Substantia nigra (tissue), 51 donors: ENCODE measurements at places on chromosomes 11 and 22.

DNA sequence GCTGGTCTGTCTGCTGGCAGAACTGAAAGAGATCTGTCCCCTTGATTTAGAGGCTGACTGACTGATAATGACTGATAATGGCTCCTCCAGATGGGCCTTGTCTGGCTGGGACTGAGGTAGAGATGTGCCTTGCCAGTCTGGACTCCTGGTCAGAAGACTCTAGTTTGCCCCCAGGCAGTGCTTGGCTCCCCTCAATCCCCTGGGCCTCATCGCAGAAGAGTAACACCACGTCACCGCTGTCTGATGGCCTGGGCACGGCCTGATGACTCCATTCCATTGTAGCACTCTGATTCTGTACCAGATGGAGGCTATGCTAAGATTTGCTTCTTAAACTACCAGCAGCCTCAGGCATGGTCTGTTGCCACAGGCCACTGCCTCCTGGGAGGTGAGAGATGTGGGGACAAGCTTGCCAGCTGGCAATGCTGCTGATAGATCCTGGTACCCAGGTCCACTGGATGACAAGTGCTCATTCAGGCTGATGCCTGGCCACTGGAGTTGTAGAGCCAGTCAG lies 19.1 kb downstream of the CYB5R2 start:
- no peak for DNase-seq

GRCh38 chr11:81497202-81497804 lies 1236.4 kb downstream of the FAM181B start:
- DNase-seq: no peak

DNA sequence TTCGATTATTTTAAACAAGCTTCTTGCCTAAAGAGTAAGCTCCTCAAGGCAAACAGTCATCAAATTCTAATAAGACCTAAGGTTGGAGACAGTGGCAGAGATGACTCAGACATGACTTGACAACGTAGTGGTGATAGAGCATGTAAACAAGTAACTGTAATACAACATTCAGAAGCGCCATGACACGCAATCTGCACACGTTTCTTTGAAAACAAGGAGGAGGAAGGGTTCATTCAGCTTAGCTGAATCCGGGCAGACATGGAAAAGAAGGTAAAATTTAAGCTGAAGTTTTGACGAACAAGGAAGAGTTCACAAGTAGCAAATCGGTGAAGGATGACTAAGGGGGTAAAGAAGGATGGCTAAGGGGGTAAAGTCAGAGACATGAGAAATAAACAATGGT lies 152.4 kb upstream of the ZC3H12C start:
- no peak for DNase-seq

DNA sequence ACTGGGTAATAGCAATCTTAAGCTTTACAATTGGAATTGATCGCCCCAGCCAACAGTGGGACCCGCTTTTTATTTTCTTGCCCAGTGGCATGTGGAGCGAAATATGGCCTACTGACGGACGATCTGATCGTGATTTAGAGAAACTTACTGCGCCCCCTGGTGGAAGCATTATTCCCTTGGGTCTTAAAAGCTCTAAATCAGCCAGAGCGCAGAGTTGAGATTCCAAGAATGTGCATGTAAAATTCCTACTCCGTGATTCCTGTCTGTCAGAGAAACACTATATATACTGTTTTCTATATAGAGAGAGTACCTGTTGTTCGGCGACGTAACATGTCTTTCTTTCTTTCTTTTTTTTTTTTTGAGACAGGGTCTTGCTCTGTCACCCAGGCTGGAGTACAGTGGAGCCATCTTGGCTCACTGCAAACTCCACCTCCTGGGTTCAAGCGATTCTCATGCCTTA lies 3.7 kb upstream of the DPF2 start:
- DNase-seq: peak; percentile 87

DNA sequence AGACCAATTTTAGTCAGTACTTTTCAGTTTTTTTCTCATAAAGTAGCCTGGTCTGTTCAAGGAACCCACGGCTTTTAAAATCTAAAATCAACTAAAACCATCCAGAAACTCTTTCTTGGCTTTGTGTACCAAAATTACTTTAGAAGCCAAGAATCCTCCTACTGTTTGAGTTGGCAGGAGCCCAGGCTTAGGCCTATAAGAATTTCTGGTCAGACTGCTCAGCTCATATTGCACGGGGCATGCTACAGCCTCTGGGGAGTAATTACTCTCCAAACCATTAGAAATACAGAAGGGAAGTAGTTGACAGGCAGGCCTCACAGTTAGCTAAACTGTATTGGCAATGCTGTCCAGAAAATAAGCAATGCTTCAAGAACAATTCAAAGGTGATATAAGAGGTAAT lies 1862.9 kb upstream of the RAG2 start:
- no peak for DNase-seq

GRCh38 chr22:50506611-50507420 lies 686 bp downstream of the LMF2 start:
- DNase-seq: no peak

- DNase-seq: no peak
Observed at GRCh38 chr11:112248201-112248600, 12.5 kb downstream of the PLET1 start.

- DNase-seq: no peak
Observed at GRCh38 chr22:37186228-37186996, 1.6 kb downstream of the C1QTNF6 start.

DNA sequence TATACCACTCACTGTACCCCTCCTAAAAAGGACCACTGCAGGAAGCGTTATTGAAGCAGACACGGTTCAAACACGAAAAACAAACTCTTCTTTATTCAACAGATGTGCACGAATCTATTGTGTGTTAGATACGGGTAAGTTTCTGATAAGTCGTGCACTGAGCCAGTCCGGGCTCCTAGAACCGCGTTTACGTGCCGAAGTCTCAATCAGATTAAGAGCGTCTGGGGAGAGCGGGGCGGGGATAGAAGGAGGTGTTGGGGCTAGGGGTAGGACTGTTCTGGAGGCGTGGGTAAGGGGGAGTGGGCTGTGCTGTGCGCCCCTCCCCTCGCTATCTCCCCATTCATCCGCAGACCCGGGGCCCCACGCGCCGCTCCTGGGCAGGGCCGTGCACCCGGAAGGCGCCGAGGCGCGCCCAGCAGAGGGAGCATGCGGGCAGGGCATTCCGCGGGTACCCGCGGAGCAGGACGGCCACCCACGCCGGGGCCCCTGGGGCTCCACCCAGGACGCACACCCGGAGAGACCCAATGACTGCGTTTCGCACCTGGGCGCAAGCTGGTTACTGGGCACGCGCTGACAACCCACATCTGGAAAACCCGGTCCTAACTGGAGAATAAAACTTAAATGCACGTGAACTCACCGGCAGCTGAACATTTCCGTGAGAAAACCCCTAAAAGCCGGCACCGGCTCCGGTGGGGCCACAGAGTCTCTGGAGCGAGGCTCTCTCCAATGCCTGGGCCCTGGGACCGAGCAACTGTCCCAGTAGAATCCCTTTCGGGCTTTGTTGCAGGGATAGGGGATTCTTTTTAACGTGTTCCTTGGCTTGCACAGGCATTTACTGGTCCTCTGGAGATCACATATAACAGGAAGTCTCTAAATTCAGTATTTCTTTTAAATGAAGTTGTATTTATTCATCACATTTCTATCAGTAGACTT lies 40.6 kb downstream of the WEE1 start:
- DNase-seq: peak; percentile 81

GRCh38 chr11:120212926-120213325 lies 2.1 kb downstream of the OAF start:
- DNase-seq: no peak

DNA sequence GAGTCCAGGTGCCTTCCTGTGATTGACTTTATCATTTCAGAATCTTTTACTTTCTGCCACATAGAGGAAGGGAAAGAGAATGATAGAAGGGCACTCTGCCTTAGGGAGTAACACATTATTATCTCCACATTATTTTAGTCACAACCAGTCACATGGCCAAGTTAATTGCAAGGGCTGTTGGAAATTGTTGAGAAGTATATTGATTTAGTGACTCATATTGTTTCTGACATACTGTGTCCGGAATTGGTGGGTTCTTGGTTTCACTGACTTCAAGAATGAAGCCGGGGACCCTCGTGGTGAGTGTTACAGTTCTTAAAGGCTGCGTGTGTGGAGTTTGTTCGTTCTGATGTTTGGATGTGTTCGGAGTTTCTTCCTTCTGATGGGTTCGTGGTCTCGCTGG lies 8.7 kb downstream of the OR51B4 start:
- no peak for DNase-seq

DNA sequence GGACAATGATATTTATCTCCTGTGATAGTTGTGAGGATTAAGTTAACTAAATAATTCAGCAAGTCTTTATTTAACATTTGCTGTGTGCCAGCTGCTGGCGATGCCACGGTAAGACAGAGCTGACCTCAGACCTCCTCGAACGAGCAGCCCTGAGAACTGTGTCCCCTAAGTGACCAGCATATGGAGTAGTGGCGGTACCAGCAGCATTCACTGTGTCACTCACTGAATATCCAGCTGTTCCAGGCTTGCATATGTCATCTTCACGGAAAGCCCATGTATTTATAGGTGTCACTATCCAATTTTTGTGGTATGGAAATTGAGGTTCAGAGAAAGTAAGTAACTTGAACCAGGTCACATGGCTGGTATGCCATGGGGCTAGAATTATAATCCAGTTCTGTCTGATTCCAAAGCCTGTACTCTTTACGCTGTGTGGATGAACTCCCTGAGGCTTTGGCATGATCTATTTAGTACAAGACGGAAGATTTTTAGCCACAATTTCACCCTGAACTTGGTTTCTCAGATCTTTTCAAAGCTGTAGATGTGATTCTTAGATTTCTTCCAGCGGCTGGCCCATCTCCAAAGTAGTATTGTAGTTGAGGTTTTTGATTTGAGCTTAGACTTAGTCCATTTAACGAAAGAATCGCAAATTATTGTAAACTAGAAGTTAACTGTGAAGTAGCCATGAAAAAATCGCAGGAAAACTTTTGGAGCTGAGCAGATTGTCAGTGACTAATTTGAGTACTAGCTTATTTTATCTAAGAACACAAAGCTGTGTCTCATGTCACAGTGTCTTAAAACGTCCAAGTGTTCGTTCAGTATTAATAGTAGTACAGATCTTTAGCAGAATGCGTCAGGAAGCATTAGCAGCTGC lies 49.4 kb upstream of the MYO18B start:
- no peak for DNase-seq

GRCh38 chr11:12786891-12787290 lies 112.7 kb downstream of the TEAD1 start:
- no peak for DNase-seq

GRCh38 chr11:21121991-21122390 lies 452.6 kb downstream of the NELL1 start:
- DNase-seq: no peak

- no peak for DNase-seq
Observed at GRCh38 chr11:119419834-119420492, 3.0 kb downstream of the THY1 start.

GRCh38 chr11:94457118-94458029 lies 36.3 kb downstream of the MRE11 start:
- no peak for DNase-seq

GRCh38 chr11:32430568-32431381 lies 4.6 kb downstream of the WT1 start:
- no peak for DNase-seq
